Epithelial cell of alveolus of lung (primary cell): ENCODE measurements at places on chromosomes 6 and 20. TPM values are rescaled to one million over a fixed set of nuclear protein-coding genes. Genes with fewer than 3 reads are reported as not detected.

Gene XKR7
- not detected in 2 replicates for total RNA-seq

Gene APCDD1L
- 6.3 and 12.2 TPM in 2 replicates for total RNA-seq

Gene GPR31
- not detected in 2 replicates for total RNA-seq

Gene TRAM2
- 38.9 and 61.5 TPM in 2 replicates for total RNA-seq

Gene MUC22
- total RNA-seq = not detected in 2 replicates

Gene NRSN1
- not detected in 2 replicates for total RNA-seq

Gene LY6G6D
- not detected in 2 replicates for total RNA-seq
